ENCODE measurements at places on chromosomes 5 and 9. TPM values are rescaled to one million over a fixed set of nuclear protein-coding genes. Genes with fewer than 3 reads are reported as not detected.
A peak's percentile ranks its signal among the peaks of the same experiment; 100 is the strongest.

DNA sequence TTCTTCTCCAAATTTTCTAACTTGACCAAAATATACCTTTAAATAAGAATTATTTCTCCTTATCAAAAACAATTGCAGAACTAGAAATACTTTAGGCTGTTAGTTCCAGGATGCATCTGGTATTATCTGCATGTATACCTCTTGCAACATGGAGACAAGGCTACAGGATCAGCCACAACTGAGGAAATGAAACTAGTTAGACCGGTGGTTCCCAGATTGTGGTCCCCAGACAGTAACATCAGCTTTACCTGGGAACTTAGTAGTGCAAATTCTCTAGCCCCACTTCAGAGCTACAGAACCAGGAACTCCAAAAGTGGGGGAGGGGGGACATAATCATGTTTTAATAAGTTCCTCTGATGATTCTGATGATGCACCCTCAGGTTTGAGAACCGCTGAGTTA, 61.6 kb upstream of the C9orf72 start:
- DNase-seq: peak; percentile 34
- no peaks in the 10 kb centered on the region for H3K27me3 ChIP-seq
- H3K4me3 ChIP-seq: no peak overlapping the region

GRCh38 chr9:14912859-14913258, 2.6 kb upstream of the FREM1 start:
- H3K27me3 ChIP-seq: no peaks in the 10 kb centered on the region
- H3K4me1 ChIP-seq: peaks cover 22% of the 10 kb centered on the region
- no peak overlapping the region for H3K27ac ChIP-seq

DNA sequence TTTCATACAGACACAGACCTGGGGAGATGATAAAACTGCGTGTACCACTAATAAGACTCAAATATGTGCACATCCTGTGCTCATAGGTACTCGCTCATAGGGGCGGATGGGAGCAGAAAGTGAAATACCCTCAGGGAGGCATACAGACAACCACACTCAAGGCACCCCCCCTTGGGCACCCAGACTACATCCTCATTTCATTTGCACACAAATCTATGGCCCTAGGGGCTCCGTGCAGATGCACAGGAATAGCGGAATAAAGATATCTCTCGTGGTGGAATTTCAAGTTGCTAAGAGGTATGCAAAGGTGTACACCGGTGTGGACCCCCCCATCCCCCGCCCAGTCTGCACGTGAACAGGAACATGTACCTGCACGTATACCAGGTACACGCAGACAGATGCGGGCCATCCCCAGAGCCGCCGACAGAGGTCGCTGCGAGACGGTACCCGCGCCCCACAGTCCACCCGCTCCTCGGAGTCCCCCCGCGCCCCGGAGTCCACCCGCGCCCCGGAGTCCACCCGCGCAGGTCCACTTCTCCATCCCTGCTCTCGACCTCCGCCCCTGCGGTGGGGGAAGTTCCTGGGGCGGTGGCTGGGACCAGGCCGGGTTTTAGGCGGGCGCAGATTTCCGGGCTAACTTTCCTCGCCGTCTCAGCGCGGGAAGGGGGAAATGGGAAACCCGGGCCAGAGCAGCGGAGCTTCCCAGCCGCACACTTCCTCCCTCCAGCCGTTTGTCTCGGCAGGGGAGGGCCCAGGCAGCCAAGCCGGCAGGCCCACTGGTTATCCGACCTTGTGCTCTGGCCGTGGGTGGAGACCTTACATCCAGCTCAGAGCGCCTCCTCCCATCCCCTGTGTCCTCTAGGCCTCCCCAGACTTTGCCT, 1.0 kb upstream of the IL12B start:
- peak overlapping the region; percentile 37 for H3K4me3 ChIP-seq
- peak overlapping the region; percentile 36 for H3K27ac ChIP-seq
- peaks cover 12% of the 10 kb centered on the region for H3K4me1 ChIP-seq

DNA sequence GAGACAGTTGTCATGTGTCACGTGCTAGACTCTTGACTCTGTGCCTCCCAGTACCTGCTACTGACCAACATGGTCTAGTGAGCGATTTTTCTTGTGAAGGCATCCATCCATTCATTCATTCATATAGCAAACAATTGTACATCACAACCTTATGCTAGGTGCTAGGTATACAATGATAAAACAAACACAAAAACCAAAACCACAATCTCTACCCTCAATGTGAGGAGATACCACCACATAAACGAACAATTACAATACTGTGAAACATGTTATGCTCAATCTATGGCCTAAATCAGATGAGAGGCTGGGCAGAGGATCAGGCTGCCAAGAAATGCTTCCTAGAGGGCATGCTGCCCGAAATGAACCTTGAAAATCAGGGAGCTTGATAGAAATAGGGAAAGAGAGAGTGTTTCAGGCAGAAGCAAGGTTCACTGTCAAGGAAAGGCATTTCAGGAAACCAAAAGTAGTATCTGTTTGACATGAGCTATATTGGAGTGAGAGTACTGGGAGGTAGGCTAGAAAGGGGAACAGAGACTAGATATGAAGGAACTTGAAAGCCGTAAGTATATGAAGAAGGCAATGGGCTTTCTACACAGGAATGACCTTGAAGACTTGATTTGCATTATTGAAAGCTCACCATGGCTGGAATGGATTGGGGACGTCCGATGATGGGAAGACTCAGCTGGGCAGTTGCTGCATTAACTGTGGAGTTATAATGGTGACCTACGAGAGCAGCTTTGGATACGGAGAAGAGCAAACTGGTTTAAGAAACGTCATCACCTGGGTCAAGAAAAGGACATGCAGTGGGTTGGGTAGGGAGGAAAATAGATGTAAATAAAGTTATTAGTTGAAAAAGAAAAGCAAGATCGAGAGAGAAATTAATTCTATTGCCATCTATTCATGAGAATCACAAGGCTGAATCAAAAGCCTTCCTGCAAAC, 90.1 kb downstream of the THBS4 start:
- H3K27me3 ChIP-seq: no peaks in the 10 kb centered on the region
- no peaks in the 10 kb centered on the region for H3K36me3 ChIP-seq
- DNase-seq: no peak
- no peak overlapping the region for H3K4me3 ChIP-seq

GRCh38 chr5:102931085-102931725, 176.1 kb downstream of the PAM start:
- H3K4me3 ChIP-seq: no peak overlapping the region
- no peak for DNase-seq
- H3K4me1 ChIP-seq: no peaks in the 10 kb centered on the region
- peaks cover 17% of the 10 kb centered on the region for H3K36me3 ChIP-seq

DNA sequence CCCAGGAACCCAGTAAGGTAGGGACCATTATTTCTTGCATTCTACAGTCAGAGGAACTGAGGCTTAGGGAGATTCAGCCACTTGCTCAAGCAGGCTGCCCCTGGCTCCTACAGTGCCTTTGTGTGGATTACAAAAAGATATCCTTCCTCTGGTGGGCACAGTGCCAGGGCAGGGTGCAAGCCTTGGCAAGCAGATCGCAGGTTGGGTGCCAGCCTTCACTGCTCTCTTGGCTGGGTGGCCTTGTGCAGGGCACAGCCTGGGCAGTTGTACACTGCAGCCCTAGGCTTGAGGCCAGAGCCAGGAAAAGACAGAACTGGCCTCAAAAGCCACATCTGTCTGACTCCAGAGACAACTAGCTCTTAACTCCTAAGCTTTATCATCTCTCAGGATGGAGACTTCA, 15.0 kb downstream of the DOCK2 start:
- H3K36me3 ChIP-seq: no peaks in the 10 kb centered on the region
- no peaks in the 10 kb centered on the region for H3K27me3 ChIP-seq
- H3K27ac ChIP-seq: no peak overlapping the region
- DNase-seq: no peak

GRCh38 chr9:134413890-134414623, 87.8 kb downstream of the RXRA start:
- peaks cover 44% of the 10 kb centered on the region for H3K36me3 ChIP-seq
- peak; percentile 88 for DNase-seq
- H3K27me3 ChIP-seq: no peaks in the 10 kb centered on the region
- no peak overlapping the region for H3K4me3 ChIP-seq
- peak overlapping the region; percentile 15 for H3K27ac ChIP-seq
- peaks cover 53% of the 10 kb centered on the region for H3K4me1 ChIP-seq

Gene SEMA4D
- total RNA-seq: 42.9 TPM
